ENCODE measurements at places on chromosomes 4 and X.

DNA sequence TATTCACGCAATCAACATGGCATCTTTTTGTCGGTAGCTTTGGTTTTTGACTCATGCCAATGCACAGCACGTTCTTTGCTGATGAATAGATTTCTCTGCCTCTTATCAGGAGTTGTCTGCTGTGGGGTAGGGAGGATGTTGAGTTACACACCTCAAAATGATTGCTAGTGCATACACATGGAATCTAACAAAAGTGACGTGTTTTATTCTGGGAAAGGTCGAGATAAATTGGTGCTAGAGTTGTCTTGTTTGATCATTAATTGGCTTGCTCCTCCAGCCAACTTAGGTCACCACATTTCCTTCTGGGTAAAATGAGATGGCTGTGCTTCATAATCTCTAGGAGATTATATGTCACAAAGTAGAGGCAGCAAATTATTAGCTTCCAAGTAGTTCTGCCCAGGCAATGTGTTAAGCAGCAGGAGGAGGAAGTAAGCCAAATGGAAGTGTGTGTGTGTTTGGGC, 3.9 kb downstream of the RAB9A start:
- DNase-seq = no peak

- DNase-seq = no peak
These were observed 852 bp upstream of the WDR44 start for GRCh38 chrX:118345045-118345463.

- DNase-seq = no peak
These were observed 38.3 kb downstream of the LHFPL1 start for GRCh38 chrX:112641449-112641848.

DNA sequence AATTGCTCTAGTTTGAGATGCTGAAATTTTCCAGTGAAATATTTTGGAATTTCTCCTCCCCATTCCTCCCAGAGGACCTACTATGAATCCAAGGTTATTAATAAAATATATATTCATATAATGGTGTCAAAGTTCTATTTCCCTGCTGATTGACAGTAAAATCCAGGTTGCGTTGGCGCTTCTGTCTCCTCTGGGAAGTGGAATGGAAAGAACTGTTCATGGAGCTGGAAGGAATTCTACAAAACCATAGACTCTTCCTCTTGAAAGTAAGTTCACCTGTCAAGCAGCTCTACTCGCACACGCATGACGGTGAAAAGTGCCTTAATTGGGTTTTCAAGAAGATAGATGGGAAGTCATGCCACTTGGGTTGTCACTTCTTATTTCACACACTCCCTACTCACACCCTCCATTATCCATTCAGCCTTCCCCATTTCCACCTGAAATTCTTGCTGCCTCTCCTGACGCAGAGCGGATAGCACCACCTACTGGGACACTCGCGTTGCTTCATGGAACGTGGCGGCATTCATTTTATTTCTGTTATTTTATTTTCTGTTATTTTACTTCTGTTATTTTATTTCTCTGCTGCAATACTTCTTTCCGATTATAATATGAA, 351.6 kb downstream of the NLGN4X start:
- no peak for DNase-seq

DNA sequence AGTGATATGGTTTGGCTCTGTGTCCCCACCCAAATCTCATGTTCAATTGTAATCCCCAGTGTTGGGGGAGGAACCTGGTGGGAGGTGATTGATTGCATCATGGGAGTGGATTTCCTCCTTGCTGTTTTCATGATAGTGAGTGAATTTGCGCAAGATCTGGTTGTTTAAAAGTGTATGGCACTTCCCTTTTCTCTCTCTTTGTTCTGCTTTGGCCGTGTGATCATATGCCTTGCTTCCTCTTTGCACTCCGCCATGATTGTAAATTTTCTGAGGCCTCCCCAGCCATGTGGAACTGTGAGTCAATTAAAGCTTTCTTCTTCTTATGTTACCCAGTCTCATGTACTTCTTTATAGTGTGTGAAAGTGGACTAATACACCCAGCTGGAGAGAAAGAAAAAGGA, 113.0 kb upstream of the AADAT start:
- no peak for DNase-seq

DNA sequence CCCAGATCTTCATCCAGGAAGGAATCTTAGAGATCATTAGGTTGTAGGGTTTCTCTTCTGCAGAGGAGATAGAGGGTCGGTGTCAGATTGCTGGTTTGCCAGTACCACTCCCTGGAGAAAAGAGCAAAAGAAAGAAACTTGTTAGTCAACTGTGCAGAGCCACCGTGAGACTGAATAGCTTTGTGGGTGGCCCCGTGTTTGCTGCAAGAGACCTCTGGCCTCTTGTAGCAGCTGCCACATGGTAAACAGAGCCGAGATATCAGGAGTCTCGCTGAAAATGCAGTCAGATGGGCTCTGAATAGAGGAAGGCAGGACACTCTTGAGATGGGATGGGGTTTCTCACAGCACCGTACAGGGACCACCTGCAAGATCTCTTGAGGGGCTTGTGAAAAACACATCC, 149.7 kb downstream of the PTTG2 start:
- no peak for DNase-seq

Measured in stimulated activated naive CD8-positive, alpha-beta T cell treated with anti-CD3 and anti-CD28 coated beads, Interleukin-15, Interleukin-2, amounts not matched to agents 100 U/mL and 50 U/mL, for 24 hours (primary cell).